ENCODE measurements at places on chromosomes 11 and 22.
A peak's percentile ranks its signal among the peaks of the same experiment; 100 is the strongest.

DNA sequence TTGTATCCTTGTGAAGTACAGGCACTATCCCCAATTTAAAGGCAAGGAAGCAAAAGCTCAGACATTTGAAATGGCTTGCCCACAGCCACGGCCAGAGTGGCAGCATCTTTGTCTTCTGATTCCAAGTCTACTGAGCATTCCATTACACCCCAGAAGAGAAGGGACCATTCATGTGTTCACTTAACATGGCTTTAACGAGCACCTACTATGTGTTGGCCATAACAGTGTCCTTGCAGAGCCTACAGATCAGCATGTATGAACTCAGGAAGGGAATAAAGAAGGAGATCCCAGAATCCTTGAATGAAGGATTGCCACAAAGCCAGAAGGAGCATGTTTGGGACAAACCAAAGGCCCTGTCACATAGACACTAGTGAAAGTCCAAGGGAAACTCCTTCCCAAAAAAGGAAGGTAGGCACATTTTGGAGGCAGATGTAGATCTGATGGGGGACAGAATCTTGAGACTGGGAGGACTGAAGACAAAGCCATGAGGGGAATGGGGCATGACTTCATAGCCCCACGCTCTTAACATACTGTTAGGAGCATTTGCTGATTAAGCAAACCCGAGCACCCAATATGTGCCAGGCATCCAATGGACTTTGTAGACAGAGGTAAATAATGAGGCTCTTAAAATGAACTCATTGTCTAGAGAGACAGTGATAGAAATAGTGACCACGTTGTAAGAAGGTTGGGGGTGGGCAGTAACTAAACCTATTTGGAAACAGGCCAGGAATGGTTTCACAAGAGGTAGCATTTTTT lies 54.9 kb downstream of the P4HA3 start:
- DNase-seq: no peak

GRCh38 chr11:11985016-11985715 lies 23.3 kb downstream of the DKK3 start:
- no peak for DNase-seq

- DNase-seq: peak; percentile 41
Observed at GRCh38 chr11:911031-911889, 650 bp upstream of the CHID1 start.

DNA sequence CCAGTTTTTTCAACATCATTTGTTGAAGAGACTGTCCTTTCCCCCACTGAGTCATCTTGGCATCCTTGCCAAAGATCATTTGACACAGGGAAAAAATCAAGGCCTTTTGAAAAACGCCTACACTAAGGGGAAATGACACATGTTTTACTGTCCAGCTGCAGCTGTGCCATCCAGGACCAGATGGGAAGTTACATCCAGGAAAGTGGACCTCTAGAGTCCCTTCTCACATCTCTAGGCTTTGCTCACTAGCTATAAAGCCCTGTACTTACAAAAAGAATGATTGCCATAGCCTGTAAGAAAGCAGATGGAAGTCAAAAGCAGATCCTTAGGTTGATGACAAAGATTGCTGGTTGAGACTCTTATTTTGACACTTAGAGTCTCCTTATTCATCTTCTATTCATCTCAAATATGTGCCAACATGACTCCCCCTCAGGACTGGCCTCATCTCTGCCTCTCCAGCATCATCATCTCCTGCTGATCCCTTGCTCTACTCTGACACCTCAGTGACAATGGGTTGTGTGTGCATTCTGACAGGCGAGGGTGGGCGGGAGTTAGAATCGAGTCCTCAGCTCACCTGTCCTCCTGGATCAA lies 22.8 kb downstream of the OSBP2 start:
- DNase-seq: no peak

DNA sequence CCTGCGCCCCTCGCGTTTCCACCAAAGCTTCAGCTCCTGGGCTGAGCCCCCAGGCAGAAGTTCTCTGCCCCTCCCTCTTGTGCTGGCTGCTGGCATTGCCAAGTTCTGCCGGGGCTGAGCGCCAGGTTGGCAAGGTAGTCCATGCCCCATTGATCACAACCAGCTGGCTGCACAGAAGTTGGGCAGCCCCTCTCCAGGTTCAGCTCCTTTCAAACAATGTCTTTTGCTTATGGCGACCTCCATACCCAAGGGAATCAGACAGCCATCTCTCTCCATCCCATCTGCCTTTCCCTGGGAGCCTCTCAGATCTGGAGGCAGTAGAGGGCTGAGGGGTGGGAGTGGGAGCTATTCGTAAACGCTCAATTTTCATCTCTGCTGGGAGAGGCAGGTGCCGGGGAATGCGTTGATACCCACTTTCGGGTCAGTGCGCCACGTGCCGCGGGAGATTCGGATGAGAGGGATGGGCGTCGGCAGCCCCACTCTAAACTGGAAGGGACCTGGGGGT lies 1.5 kb downstream of the ADAMTS8 start:
- no peak for DNase-seq

- DNase-seq: no peak
Observed at GRCh38 chr11:81255895-81256294, 1477.8 kb downstream of the FAM181B start.

DNA sequence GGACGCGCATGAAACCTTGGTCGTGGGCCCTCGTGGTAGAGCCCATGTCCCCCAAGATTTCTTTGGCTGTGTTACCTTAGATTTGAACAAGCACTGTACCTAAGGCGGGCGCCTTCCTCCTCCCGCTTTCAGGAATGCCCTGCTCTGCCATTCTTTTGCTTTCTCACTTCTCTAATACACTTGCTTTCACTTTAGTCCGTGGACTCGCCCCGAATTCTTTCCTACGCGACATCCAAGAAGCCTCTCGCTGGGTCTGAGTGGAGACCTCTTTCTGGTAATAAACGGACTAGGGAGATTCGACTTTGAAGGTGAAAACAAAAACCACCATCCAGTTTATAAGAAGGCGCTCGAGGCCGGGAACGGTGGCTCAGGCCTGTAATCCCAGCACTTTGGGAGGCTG lies 1.2 kb upstream of the NUP50 start:
- DNase-seq: no peak

GRCh38 chr11:71451596-71452198 lies 1.3 kb upstream of the NADSYN1 start:
- no peak for DNase-seq

GRCh38 chr22:19519041-19519926 lies 4.9 kb downstream of the CLDN5 start:
- no peak for DNase-seq

DNA sequence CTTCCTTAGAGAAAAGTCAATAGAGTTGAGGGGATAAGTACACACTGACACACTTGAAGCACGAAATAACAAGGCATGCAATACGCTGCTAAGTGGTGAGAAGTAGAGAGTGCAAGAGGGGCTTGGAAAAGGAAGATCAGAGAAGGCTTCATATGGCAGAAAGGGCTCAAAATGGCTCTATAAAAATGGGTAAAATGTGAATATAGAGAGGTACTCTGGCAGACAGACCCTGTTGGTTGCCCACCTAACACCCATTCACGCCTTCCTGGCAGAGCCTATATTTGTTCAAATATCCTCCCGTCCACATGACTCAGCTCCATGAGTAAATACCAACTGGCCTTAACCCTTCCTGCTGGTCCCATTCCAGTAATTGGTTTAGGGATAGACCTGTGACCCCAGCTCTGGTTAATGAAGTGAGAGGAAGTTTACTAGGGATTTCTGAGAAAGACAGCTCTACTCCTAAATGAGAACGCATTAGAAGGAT lies 38.9 kb upstream of the CCDC34 start:
- no peak for DNase-seq

DNA sequence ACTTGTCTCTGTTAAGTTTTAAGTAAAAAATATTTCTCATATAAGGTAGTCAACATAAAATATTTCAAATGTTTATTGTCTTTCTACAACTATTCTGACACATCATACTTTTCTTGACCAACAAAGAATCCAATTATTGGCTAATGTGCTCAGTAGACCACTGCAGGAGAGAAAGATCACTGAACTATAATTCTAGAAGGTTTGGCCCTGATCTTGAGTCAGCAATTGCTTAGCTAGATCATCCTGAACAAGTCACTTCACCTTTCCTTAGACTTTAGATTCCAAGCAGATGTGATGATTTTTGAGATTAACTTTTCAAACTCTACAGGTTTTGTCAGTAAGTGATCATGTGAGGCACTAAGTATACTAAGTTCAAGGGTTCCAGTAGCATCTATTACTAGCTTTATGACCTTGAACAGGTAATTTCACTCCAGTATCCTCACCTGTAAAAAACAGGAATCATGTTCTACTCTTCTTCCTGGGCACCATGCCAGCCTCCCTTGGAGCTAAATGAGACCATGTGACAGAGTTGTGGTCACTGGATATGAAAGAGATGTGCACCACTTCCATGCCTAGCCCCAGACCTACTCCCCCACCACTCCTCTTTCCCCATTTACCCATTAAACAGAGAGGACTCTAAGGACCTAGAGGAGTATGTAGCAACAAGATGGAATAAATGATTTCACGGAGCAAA lies 17.3 kb downstream of the PGM2L1 start:
- no peak for DNase-seq

GRCh38 chr11:102589047-102589459 lies 36.1 kb downstream of the MMP20 start:
- no peak for DNase-seq

DNA sequence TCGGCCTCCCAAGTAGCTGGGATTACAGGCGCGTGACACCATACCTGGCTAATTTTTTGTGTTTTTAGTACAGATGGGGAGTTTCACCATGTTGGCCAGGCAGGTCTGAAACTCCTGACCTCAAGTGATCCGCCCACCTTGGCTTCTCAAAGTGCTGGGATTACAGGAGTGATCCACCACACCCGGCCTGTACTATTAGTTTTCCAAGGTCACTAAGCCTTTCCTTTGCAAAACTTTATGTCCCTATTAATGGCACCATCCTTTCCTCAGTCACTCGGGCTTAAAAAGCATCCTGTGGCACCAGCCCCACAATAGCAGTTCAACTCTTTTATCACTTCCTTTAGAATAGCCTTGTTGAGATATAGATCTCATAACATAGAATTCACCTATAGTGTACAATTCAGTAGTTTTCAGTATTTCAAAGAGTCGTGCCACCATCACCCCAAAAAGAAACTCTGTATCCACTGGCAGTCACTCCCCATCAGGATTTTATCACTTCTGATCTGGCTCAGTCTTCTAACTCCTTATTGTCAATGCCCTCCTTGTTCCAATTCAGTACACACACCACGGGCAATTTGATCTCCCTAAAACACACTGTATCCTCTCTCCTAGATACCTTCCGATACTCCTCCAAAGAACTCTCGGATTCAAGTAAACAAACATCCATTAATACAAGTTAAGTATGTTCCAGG lies 921 bp upstream of the BCL2L13 start:
- no peak for DNase-seq

DNA sequence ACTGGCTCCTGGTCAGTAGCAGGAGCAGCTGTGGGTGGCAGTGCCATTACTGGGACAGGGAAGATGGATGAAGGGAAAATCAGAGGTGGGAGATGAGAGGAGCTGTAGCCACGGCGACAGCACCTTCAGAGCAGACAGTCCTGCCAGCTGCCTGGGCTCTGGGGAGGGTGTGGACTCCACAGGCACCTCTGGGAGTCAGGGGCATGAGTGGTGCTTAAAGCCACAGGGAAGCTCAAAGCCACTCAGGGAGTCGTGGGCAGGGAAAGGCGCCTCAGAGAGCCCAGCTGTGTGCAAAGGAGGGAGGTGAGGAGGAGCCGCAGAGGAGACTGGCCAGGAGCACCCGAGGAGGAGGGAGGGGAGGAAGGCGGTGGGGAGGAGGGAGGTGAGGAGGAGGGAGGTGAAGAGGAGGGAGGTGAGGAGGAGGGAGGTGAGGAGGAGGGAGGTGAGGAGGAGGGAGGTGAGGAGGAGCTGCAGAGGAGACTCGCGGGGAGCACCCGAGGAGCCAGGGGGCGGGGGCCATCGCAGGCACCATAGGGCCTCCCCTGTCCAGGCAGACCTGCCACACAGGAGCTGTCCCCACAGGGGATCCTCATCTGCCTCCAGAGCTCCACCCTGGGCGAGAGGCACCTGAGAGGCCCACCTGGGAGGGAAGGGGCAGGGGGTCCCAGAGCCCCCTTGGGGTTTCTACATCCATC lies 977.6 kb downstream of the BRD1 start:
- DNase-seq: no peak

GRCh38 chr11:12240677-12241076 lies 130.3 kb downstream of the MICAL2 start:
- DNase-seq: no peak

- DNase-seq: peak; percentile 74
Observed at GRCh38 chr22:38034278-38034882, 22.8 kb upstream of the PICK1 start.

DNA sequence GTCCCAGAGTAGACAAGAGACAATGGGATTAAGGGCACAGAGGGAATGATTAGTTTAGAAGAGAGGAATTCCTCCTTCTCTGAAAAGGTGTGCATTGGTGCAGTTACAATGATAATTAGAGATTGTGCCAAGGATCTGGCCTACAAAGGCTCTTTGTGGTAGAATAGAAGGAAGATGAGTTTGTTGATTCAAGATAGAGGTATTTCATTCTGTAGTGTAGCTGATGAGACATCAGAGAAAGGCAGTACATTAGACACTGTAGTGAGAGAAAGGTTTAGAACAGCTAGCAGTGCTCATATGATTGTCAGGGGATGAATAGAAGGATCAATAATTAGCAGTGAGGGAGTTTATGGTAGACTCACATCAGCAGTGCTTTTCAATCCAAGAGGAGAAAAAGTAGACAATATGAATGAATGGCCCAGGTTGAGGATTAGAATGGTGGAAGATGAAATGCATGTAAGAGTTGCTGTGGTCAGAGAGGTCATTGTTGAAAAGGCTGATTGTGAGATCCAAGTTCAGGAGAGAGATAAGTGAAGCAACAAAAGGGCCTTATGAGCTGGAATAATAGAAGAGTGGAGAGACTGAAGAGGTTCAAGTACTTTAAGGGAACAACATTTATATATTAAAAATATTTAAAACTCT lies 28.9 kb downstream of the SIK2 start:
- DNase-seq: no peak

- DNase-seq: no peak
Observed at GRCh38 chr11:117743121-117743815, 53.7 kb downstream of the DSCAML1 start.

DNA sequence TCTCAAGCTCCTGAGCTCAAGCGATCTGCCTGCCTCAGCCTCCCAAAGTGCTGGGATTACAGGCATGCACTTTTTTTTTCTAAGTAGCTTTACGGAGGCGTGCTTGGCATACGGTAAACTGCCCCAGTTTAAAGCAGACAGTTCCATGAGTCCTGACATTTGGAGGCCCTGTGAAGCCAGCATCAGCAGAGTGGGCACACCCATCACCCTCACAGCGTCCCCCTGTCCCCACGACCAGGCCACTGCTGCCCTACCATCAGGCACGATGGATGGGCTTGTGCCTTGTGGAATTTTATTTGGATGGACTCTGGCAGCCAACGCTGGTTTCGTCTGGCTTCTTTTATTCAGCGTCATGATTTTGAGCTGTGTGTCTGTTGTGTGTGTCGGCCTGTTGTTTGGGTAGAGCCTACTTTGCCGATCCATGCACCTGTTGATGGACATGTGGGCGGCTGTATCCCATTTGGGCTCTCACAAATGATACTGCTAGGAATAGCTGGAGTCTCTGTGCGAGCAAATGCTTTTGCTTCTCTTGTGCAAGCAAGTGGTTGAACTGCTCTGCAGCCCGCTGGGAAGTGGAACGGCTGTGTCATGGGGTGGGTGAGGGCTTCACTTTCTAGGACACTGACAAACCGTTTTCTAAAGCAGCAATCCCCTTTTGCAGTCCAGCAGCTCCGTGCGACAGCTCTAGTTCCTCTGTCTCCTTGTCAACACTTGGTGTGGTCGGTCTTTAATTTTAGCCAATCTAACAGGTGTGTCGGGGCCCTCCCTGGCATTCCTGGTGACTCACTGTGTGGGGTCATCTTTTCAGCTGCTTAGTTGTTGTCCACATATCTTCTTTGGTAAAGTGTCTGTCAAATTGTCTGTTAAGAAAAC lies 23.8 kb downstream of the KCNQ1 start:
- DNase-seq: no peak
